T-helper 9 cell (primary cell): ENCODE measurements at places on chromosomes 16 and 17.
A peak's percentile ranks its signal among the peaks of the same experiment; 100 is the strongest.

GRCh38 chr17:8725881-8726876, 18.5 kb downstream of the CCDC42 start:
- DNase-seq = no peak

DNA sequence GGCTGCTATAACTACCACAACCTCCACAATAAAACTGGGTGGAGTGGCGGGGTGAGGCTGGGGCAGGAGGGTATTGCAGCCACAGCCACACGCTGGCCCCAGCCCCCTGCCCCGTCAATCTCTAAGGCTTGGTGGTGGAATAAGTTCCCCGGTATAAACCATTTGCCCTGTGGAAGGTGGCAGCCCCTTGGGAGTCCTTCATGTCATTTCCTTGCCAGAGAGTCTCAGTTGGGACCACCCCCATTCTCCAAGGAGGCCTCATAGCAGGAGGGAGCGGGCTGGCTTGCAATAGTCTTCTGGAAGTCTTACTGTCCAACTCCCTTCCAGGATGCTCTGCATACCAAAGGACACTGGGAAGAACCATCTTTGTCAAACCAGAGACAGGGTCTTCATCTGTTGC, 19.4 kb downstream of the CD300A start:
- no peak for DNase-seq

DNA sequence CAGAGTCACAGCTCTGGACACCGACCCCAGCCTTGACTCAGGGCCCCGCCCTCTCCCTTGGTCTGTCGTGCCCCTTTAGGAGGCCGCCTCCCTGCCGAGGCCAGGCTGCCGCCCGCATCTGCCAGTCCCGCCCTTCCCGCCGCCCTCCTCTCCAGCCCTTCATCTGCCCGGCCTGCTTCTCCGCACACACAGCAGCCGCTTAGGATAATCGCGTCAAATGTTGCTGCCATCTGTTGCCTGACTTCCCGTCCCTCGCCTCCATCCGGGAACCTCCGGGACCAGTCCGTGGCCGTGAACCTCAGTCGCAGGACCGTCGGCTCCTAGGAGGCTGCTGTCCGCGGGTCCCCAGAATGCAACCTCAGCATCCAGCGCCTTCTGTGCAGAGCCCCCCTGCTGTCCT, 11.9 kb downstream of the GSE1 start:
- DNase-seq = no peak

DNA sequence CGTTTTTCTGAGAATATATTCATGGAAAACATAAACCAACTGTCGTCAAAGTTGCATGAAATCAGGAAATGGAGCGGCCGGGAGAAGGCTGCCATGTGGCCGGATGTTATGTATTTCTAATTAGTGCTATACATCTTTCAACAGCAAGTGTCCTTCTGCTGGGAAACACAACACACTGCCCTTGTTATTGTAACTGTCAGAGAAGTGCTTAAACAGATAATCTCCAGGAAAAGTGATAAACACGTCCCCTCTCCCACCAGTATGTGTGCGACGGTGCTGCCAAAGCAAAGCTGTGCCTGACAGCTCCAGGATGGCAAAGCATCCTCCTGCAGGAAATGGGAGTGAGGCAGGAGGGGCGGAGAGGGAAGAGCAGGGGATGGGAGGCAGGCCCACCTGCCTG, 111.8 kb downstream of the SMG6 start:
- DNase-seq = no peak

DNA sequence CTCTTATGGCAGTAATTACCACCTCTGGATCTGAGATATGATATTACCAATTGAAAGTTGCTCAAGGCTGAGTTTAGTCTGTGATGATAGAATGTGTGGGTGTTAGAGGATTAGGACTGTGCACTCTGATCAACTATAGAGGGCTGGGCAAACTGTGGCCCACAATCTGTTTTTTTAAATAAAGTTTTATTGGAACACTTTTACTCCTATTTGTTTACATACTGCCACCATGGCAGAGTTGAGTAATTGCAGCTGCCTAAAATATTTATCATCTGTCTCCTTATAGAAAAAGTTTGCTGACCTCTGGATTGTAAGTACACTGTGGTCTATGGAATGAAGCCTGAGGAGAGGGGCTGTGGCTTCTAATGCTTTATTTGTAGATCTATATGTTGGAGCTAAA, 71.5 kb upstream of the N4BP1 start:
- DNase-seq = no peak

GRCh38 chr17:70804161-70804560, 634.8 kb downstream of the KCNJ2 start:
- DNase-seq = no peak

GRCh38 chr17:62819511-62820221, 11.6 kb upstream of the MARCHF10 start:
- DNase-seq = no peak

DNA sequence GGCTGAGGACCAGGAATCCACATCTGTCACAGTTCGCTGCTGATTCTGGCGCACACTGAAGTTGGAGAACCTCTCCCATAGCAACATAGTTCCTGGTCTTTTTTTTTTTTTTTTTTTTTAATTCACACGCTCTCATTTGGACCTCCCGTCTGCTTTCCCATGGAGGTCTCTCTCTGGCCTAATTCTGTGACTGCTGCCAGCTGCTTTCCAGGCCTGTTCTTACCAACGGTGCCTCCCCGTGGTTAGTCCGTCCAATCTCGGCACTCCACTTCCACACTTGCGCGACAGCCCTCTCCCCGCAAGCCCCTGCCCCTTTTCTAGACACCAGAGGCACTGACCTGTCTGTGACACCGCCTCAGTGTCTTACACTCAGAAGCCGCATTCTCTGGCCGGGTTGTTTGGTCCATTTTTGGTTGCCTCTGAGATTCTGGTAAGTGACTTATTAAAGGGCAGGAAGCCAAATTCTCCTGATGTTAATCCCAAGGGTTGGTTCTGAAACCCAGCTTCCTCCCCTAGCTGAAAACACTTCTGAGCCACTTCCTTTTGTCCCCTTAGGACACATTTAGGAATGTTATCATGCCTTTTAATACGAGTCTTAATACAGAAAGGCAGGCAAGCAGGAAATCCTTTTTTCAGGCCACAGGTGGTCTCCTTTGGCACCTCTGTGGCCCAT, 1.1 kb upstream of the AKTIP start:
- no peak for DNase-seq

DNA sequence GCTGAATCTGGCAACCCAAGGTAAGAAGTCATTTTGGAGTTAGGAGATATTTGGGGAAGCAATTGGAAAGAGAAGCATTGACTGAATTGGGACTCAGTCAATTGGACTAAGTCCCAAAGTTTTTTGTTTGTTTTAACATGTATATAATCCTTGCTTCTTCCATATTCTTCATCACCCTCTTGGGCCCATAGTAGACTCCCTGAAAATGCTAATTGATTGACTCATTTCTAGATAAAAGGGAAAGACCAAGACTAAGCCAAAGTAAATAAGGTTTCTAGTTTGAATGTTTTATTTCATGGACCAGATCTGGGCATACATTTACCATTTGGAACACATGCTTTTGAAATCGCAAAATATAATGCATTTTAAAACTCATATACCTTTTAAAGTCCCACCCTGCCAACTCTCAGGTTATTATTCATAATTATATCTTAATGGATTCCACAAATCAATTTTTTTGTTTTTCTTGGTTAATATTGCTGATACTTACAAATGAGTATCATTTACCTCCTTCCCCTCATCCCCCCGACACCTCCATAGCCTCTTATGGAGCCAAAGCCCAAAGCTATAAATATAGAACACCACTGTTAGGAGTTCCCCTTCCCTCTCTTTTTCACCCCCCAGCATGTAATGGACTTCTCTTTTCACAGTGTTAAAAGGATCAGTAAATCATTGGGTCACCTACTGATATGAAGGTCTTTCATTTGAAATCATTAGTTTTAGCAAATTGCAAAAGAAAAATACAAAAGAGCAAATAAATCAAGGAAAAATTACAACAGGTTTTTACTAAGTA, 674.0 kb upstream of the SOX9 start:
- no peak for DNase-seq

- no peak for DNase-seq
Observed at GRCh38 chr17:17741349-17742023, 60.2 kb downstream of the RAI1 start.

GRCh38 chr17:66411520-66411919, 109.1 kb downstream of the PRKCA start:
- DNase-seq = no peak

DNA sequence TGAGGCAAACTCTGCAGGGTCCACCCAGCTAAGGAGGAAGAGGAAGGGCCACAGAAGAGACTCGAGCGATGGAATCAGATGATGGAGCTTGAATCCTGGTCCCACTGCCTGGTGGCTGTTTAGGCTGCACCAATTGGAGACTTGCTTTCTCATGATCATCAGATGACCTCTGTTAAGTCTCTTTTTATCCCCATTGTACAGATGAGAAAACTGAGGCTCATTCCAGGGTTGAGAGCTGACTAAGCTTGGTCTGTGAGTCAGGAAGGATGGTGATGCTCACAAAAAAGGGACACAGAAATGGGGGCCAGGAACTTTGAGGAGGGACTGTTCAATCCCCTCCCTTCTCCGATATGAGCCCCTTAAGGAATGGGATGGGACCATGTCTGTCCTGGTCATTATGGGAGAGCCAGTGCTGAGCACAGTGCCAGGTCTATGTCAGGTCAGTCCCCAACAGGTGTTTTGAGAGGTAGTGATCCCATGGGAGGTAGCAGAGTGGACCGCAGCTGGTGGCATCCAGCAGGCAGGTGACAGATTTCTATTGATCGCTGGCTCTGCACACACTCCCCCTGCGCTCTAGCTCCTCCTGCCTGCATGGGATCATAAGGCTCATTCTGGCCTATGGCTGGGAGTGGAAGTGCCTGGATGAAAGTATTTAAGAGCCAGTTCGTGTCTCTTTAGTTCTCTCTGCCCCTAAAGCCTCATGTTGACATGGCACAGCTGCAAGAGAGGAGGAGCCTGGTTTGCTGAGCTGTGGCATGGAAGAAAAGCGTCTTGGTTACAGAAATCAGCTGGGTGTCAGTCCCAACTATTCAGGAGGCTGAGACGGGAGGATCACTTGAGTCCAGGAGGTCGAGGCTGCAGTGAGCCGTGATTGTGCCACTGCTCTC, 27.2 kb downstream of the SNX20 start:
- no peak for DNase-seq

- DNase-seq = no peak
Observed at GRCh38 chr16:84629580-84629979, 11.7 kb upstream of the COTL1 start.

DNA sequence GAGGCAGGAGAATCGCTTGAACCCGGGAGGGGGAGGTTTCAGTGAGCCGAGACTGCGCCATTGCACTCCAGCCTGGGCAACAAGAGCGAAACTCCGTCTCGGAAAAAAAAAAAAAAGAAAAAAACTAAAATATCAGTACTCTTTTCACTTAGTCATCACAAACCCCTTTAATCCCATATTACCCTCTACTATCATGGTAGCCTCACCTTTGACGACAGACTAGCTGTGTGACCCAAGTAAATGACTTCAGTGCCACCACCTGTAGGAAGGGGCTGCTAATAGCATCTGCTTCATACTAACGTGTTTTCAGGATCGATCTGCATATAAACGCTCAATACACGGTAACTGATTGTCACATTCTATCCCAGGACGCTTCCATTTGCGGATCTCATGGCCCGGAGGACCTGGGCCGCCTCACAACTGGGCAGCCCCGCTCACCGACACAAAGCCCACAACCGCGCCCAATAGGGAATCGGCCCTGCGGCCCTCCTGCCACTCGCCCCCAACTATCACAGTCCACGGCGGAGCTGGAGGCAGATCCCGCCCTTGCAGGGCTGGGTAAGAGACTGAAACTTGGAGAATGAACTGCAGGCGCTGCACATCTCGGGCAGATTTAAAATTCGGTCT, 1.1 kb upstream of the ZNF263 start:
- no peak for DNase-seq

DNA sequence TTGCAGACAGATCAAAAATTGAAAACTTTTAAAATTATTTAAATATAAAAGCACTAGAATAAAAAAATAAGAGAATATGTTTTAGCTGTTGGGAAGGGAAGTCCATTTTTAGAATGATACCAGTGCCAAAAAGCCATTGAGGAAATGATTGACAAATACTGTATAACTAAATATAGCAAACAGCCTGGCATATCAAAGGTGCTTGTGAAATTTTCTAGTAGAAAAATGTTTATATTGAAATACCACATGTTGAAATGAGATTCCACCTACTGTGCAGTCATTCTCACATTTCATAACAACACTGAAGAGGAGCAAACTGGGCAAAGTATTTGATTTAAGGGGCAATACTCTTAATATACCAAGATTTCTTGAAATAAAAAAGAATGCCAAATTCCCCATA, 183.5 kb downstream of the PHKB start:
- no peak for DNase-seq

DNA sequence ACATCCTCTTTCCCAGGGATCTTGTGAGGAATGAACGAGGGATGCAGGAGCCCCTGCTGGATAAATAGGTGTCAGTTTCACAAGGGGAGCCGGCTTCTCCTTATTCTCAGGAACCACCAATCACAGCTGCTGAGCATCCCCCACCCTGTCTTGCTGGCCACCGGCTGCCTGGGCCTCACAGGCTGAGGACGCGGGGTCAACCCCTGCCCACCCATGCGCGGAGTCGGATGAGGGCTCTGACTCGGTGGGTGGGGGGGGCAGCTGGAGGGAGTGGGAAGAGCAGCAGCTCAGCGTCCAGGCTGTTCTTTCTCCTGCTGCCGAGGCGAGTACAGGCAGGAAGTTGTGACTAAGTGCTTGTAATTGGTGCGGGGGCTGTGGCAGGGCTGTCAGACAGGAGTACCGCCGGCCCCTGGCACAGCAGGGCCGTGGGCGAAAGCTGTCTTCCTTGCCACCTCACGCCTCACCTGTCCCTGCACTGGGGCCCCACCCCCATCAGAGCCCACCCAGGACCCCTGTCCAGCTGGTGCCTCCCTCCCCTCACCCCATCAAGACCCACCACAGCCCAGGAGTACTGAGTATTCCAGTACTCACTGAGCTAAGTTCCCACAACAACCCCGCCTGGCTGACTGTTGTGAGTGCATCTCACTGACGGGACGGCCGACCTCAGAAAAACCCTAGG, 11.0 kb upstream of the DPEP1 start:
- peak; percentile 42 for DNase-seq

- DNase-seq = no peak
Observed at GRCh38 chr16:34802396-34802795, 1343.0 kb downstream of the TP53TG3F start.

DNA sequence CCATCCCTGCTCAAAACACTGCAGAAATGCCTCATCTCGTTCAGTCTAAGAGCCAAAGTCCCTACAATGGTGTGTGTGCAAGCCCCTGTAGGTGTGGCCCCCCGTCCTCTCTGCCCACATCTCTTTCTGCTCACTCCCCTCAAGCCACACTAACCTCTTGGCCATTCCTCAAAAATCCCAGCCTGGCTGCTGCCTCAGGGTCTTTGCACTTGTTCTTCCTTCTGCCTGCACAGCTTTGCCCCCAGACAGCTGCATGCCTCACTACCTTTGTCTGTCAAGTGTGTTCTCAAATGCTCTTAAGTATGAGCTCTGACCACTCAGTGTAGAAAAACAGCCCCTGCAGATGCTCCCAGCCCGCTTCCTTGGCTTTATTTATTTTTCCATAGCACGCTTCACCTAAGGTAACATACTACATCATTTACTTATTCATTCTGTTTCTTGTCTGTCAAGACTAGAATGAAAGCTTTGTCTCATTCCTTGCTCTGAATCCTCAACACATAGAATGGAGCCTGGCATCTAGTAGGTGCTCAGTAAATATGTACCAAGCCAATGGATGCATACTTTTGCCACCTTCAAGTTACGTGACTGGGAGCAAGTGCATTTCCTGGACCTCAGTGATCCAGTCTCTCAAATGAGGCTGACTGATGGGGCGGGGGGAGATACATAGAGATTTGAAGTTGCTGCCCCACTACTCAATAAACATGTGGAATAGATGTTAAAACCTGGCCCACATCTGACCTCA, 38.1 kb downstream of the RAI1 start:
- no peak for DNase-seq
